HepG2 (cell line): ENCODE measurements at places on chromosomes 2 and 18. TPM values are rescaled to one million over a fixed set of nuclear protein-coding genes. Genes with fewer than 3 reads are reported as not detected.

- no peak overlapping the region for H3K4me3 ChIP-seq
- H3K36me3 ChIP-seq, result no peaks in the 10 kb centered on the region
- peaks cover 16% of the 10 kb centered on the region; the same call in 2 of the 3 replicates for H3K27me3 ChIP-seq
- DNase-seq, result no peak
- no peak overlapping the region for H3K27ac ChIP-seq
Measured at GRCh38 chr2:96753661-96754282, 6.9 kb upstream of the CNNM4 start.

GRCh38 chr2:80117401-80117800, 187.2 kb downstream of the LRRTM1 start:
- H3K27me3 ChIP-seq, result no peaks in the 10 kb centered on the region
- H3K27ac ChIP-seq, result no peak overlapping the region
- no peaks in the 10 kb centered on the region for H3K36me3 ChIP-seq
- no peaks in the 10 kb centered on the region for H3K4me1 ChIP-seq

The IL36G gene
- total RNA-seq, result not detected in 2 replicates

The UGT1A5 gene
- total RNA-seq, result not detected in 2 replicates

GRCh38 chr2:128302011-128302743, 16.5 kb downstream of the HS6ST1 start:
- H3K4me3 ChIP-seq, result no peak overlapping the region
- H3K4me1 ChIP-seq, result peaks cover 46% of the 10 kb centered on the region
- H3K27me3 ChIP-seq, result no peaks in the 10 kb centered on the region
- H3K36me3 ChIP-seq, result peaks cover 78% of the 10 kb centered on the region

- peak within 1 kb of the TSS; percentile 68 for H3K27ac ChIP-seq
- H3K4me1 ChIP-seq, result peaks cover 48% of the 10 kb centered on the region
- H3K4me3 ChIP-seq, result peak within 1 kb of the TSS; percentile 75
- no peaks in the 10 kb centered on the region for H3K36me3 ChIP-seq
Measured at GRCh38 chr2:166375736-166376487, at the start of gene SCN9A. Gene SCN9A, minus strand, starts transcription at chr2:166375944. Its CDS starts 64,188 bp downstream, at chr2:166311756.

GRCh38 chr2:41626936-41627335, 420.9 kb upstream of the PKDCC start:
- H3K4me1 ChIP-seq, result no peaks in the 10 kb centered on the region
- no peak overlapping the region for H3K4me3 ChIP-seq
- no peak overlapping the region for H3K27ac ChIP-seq
- no peak for DNase-seq
- H3K27me3 ChIP-seq, result no peaks in the 10 kb centered on the region

The PIKFYVE gene
- total RNA-seq, result 21.7 and 24.4 TPM in 2 replicates

- no peaks in the 10 kb centered on the region for H3K27me3 ChIP-seq
- H3K4me3 ChIP-seq, result no peak overlapping the region
- H3K27ac ChIP-seq, result no peak overlapping the region
- no peak for DNase-seq
Measured at GRCh38 chr2:162524849-162525248, 180.9 kb downstream of the GCA start.

The ANTXR1 gene
- 9.2 and 12.7 TPM in 2 replicates for total RNA-seq

The HRH4 gene
- not detected in 2 replicates for total RNA-seq

The SLC40A1 gene
- total RNA-seq, result 10.6 and 19.2 TPM in 2 replicates

The ACADL gene
- total RNA-seq, result not detected in 2 replicates

- H3K27me3 ChIP-seq, result peaks cover 3% of the 10 kb centered on the region
- DNase-seq, result no peak
- H3K36me3 ChIP-seq, result no peaks in the 10 kb centered on the region
- no peak overlapping the region for H3K4me3 ChIP-seq
- H3K27ac ChIP-seq, result no peak overlapping the region
- H3K4me1 ChIP-seq, result peaks cover 28% of the 10 kb centered on the region
Measured at GRCh38 chr2:119671752-119672151, 7.2 kb upstream of the TMEM177 start.

The DSC2 gene
- 19.6 and 24.9 TPM in 2 replicates for total RNA-seq

The TMEM163 gene
- total RNA-seq, result not detected in 2 replicates

The RGPD6 gene
- total RNA-seq, result 28.4 and 33.2 TPM in 2 replicates

The SEMA4F gene
- total RNA-seq, result 4.0 and 7.1 TPM in 2 replicates

- H3K27me3 ChIP-seq, result no peaks in the 10 kb centered on the region
- H3K4me1 ChIP-seq, result 0 out of 2 replicates have a peak, but pooled peaks cover 7% of the 10 kb centered on the region
- no peak overlapping the region for H3K4me3 ChIP-seq
- no peak for DNase-seq
- H3K36me3 ChIP-seq, result no peaks in the 10 kb centered on the region
- H3K27ac ChIP-seq, result no peak overlapping the region
Measured at GRCh38 chr2:122055521-122055931, 300.1 kb downstream of the TSN start.

GRCh38 chr2:72108121-72108520, 39.5 kb downstream of the CYP26B1 start:
- DNase-seq, result no peak
- no peaks in the 10 kb centered on the region for H3K36me3 ChIP-seq
- H3K27ac ChIP-seq, result no peak overlapping the region
- peaks cover 2% of the 10 kb centered on the region; the same call in 1 of the 2 replicates for H3K27me3 ChIP-seq
- no peak overlapping the region for H3K4me3 ChIP-seq
- no peaks in the 10 kb centered on the region for H3K4me1 ChIP-seq

DNA sequence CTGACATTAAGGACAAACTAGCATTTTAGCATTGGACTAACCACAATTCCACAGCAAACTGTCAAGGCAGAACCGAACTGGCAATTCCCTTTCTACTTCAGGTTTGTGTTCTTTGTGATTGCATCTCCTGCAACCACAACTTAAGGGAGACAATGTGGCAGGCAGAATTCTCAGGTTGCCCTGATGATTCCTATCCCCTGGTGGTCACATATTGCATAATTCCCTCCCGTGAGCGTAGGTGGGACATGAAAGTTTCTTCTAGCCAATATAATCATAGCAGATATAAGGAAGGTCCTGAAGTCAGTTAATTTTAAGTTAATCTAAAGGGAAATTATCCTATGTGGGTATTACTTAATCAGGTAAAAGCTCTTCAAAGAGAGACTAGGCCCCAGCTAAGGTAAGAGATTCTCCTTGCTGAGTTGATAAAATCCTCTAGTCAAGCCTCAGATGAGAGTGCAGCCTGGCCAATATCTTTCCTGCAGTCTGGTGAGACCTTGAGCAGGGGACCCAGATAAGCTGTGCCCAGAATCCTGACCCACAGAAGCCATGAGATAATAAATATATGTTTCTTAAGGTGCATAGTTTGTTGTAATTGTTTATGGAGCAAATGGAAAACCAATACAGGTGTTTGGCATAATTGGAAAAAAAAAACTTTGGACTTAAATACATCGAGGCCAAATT, 45.9 kb upstream of the TNP1 start:
- H3K4me3 ChIP-seq, result no peak overlapping the region
- H3K4me1 ChIP-seq, result no peaks in the 10 kb centered on the region
- no peak for DNase-seq
- H3K27ac ChIP-seq, result no peak overlapping the region
- no peaks in the 10 kb centered on the region for H3K27me3 ChIP-seq
- H3K36me3 ChIP-seq, result no peaks in the 10 kb centered on the region

The GAREM2 gene
- total RNA-seq, result 0.31 and 0.38 TPM in 2 replicates

DNA sequence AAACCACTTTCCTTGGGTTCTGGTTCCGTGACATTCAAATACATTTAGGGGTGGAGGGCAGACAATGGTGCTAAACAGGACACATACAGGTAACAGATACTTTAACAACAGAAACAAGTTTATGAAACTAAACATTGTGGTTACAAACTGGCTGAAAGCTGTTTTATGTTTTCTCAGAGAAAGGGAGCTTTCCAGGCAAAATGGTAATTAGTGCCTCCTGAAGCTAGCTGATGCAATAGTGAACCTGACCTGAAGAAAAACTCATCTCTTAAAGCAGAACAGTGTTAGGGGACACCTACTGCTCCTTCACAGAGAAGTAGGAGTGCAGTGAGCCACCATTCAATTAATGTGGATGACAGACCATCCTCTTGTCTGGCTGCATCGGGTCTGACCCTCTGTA, 138.9 kb downstream of the CCDC148 start:
- H3K27me3 ChIP-seq, result no peaks in the 10 kb centered on the region
- no peak overlapping the region for H3K27ac ChIP-seq
- no peaks in the 10 kb centered on the region for H3K36me3 ChIP-seq
- no peak overlapping the region for H3K4me3 ChIP-seq
- H3K4me1 ChIP-seq, result peaks cover 9% of the 10 kb centered on the region; the same call in 1 of the 2 replicates

The TNS1 gene
- total RNA-seq, result 1.9 TPM in 2 replicates

- no peak for DNase-seq
- H3K36me3 ChIP-seq, result no peaks in the 10 kb centered on the region
- peaks cover 3% of the 10 kb centered on the region; the same call in 1 of the 2 replicates for H3K27me3 ChIP-seq
- no peak overlapping the region for H3K27ac ChIP-seq
- no peaks in the 10 kb centered on the region for H3K4me1 ChIP-seq
Measured at GRCh38 chr2:173869244-173870229, 95.6 kb downstream of the SP3 start.

DNA sequence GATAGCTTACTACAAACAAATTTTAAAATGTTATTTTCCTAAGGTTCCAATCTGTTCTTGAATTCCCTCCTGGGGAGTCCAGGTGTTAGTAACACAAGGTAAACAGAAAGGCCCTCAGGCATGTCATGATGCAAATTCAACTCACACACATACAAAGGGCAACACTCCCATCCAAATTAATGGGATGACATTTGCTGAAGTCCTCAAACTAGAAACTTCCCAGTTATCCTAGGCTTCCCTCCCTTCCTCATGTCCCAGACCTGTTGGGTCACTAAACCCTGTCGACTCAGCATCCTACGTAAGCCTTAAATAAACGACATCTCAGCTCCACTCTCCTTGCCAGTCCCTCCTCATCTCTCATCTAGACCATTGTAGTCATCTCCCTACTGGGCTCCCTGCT, 85.1 kb downstream of the GREB1L start:
- DNase-seq, result no peak
- peaks cover 16% of the 10 kb centered on the region for H3K4me1 ChIP-seq
- H3K4me3 ChIP-seq, result no peak overlapping the region

- H3K27me3 ChIP-seq, result peaks cover 19% of the 10 kb centered on the region
- no peak overlapping the region for H3K27ac ChIP-seq
- no peaks in the 10 kb centered on the region for H3K36me3 ChIP-seq
- DNase-seq, result no peak
Measured at GRCh38 chr2:24914713-24915112, 5.3 kb downstream of the ADCY3 start.

The ECEL1 gene
- not detected in 2 replicates for total RNA-seq

GRCh38 chr18:63315131-63315662, 4.4 kb downstream of the BCL2 start:
- peaks cover 27% of the 10 kb centered on the region for H3K4me1 ChIP-seq
- H3K27me3 ChIP-seq, result no peaks in the 10 kb centered on the region; the same call in 1 of the 2 replicates
- no peaks in the 10 kb centered on the region for H3K36me3 ChIP-seq
- DNase-seq, result no peak

The RAX gene
- not detected in 2 replicates for total RNA-seq

The OSBPL1A gene
- 0.02 and 0.13 TPM in 2 replicates for total RNA-seq

DNA sequence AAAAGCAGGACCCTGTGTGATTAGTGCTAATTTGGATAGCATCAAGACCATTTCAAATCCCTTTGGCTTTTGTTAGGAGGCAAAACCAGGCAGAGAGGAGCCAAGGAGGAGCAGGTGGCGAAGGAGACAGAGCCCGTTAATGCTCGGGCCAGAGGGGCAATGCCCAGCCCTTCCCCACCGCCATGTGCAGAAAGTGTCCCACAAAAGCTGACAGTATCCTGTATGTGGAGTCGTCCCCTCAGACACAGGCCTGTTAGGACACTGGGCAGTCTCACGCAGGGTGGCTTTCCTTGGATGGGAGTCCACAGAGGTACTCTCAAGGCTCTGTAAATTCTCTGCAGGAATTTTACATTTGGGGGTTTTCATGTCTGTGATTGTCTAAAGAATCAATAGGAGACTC, 44.8 kb upstream of the TFCP2L1 start:
- no peak overlapping the region for H3K27ac ChIP-seq
- H3K4me3 ChIP-seq, result no peak overlapping the region

DNA sequence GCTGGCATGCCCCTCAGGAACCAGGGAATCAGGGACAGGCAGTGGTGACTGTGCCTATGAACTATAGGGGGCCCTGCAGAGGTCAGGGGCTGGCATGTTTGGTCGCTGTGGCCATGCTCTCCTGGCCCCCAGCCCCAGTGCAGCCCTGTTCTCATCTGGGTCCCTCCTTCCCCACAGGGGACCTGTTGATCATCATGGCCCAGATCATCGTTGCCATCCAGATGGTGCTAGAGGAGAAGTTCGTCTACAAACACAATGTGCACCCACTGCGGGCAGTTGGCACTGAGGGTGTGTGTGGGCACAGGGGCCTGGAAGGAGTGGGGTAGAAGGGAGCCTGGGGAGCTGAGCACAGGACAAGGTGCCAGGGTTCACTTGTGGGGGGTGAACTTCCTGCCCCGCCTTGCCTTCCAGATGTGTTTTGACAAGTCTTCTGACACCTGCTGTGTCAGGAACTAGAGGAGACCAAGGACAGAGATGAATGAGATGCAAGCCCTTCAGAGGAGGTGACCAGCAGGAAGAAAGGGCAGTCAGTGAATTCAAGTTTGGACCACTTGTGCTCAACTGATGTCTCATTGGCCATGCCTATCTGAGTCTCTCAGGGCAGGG, 9.6 kb upstream of the CENPA start:
- no peak overlapping the region for H3K27ac ChIP-seq
- no peak overlapping the region for H3K4me3 ChIP-seq
- H3K36me3 ChIP-seq, result peaks cover 53% of the 10 kb centered on the region
- DNase-seq, result no peak
- no peaks in the 10 kb centered on the region for H3K27me3 ChIP-seq
- H3K4me1 ChIP-seq, result peaks cover 17% of the 10 kb centered on the region

The SLC19A3 gene
- total RNA-seq, result 1.7 and 2.3 TPM in 2 replicates

The NOSTRIN gene
- 0.22 TPM in 1 of 2 replicates, not detected in the other for total RNA-seq

The LRRC30 gene
- total RNA-seq, result not detected in 2 replicates

The OBSL1 gene
- 65.4 and 86.7 TPM in 2 replicates for total RNA-seq

GRCh38 chr2:187586011-187586641, 31.9 kb upstream of the TFPI start:
- peak; percentile 35 for DNase-seq
- no peaks in the 10 kb centered on the region for H3K27me3 ChIP-seq
- H3K4me1 ChIP-seq, result peaks cover 14% of the 10 kb centered on the region
- no peaks in the 10 kb centered on the region for H3K36me3 ChIP-seq
- H3K4me3 ChIP-seq, result no peak overlapping the region

The MAL gene
- total RNA-seq, result not detected in 2 replicates
